ENCODE measurements at places on chromosomes 1 and 21. TPM values are rescaled to one million over a fixed set of nuclear protein-coding genes. Genes with fewer than 3 reads are reported as not detected.

- no peak for DNase-seq
Observed at GRCh38 chr1:226943156-226943555, 3.1 kb downstream of the COQ8A start.

The OBSCN gene
- total RNA-seq, result 7.3 TPM

DNA sequence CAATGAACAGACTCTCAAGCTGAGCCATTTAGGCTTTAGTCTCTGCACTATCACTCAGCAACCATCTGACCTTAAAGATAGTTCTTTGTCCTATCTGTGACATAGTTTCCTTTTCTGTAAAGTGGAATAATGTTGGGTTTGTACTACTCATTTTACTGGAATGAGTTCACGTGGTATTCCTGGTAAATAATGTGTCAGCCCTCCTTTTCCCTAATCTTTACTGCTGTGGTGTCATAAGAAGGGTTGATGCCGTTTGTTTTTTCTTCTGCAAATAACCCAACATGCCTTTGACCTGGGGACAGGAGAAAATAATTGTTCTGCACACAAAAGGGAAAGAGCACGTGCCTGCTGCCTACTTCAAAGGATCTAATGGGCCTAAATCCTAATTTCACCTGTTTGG, 297.8 kb downstream of the BRINP3 start:
- DNase-seq, result no peak

- DNase-seq, result peak; percentile 28
Observed at GRCh38 chr21:45226540-45227326, 61.0 kb downstream of the POFUT2 start.

GRCh38 chr1:101284021-101284420, 47.2 kb downstream of the S1PR1 start:
- no peak for DNase-seq

The CELA3A gene
- not detected for total RNA-seq

GRCh38 chr1:220761688-220762427, 13.7 kb downstream of the MTARC2 start:
- DNase-seq, result no peak

The MROH9 gene
- not detected for total RNA-seq

The GBP7 gene
- not detected for total RNA-seq

DNA sequence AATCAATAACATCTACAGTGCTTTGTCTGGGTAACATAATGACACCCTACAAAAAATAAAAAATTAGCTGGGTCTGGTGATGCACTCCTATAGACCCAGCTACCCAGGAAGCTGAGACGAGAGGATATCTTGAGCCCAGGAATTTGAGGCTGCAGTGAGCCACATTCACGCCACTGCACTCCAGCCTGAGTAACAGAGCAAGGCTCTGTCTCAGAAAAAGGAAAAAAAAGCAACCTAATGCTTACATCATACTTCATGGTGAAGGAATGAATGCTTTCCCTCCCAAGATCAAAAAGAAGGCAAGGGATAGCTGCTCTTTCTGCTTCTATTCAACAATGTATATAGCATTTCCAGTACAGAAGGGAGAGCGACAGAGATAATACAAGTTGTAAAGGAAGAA, 24.2 kb upstream of the CTTNBP2NL start:
- DNase-seq, result no peak

- DNase-seq, result no peak
Observed at GRCh38 chr21:25967901-25968438, 202.6 kb downstream of the APP start.

DNA sequence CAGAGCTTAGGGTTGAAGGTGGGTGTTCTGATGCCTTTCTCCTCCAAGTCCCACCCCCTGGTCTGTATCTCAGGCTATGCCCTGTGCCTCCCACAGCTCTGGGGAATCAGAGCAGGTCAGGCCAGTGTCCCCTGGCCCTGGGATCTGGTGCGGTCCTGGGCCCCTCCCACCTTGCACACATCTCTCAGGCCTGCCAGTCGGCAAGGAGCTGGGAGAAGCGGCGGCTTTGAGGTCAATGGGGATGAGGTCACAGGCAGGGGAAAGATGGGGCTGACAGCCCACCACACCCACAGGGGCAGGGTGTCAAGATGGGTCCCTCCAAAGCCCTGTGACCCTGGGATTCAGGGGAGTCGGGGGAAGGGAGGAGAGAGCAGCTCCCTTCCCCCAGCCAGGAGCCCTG, 65.4 kb upstream of the CASZ1 start:
- no peak for DNase-seq

Measured in G401 (cell line).